ENCODE measurements at places on chromosomes 16 and 17.
A peak's percentile ranks its signal among the peaks of the same experiment; 100 is the strongest.

DNA sequence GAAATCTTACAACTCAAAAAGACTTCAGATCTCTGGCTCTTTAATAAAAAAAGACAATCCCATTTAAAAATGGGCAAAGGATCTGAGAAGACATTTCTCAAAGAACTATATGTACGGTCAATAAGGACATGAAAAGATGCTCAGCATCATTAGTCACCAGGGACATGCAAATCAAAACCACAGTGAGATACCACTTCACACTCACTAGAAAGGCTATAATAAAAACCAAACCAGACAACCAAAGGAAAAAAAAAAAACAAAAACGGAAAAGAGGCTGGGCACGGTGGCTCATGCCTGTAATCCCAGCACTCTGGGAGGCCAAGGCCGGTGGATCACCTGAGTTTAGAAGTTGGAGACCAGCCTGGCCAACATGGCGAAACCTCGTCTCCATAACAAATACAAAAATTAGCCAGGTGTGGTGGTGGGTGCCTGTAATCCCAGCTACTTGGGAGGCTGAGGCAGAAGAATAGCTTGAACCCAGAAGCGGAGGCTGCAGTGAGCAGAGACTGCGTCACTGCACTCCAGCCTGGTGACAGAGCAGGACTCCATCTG lies 1.7 kb upstream of the NPIPB7 start:
- no peak for DNase-seq

GRCh38 chr16:20301840-20302239 lies 25.5 kb downstream of the GP2 start:
- DNase-seq, result no peak

DNA sequence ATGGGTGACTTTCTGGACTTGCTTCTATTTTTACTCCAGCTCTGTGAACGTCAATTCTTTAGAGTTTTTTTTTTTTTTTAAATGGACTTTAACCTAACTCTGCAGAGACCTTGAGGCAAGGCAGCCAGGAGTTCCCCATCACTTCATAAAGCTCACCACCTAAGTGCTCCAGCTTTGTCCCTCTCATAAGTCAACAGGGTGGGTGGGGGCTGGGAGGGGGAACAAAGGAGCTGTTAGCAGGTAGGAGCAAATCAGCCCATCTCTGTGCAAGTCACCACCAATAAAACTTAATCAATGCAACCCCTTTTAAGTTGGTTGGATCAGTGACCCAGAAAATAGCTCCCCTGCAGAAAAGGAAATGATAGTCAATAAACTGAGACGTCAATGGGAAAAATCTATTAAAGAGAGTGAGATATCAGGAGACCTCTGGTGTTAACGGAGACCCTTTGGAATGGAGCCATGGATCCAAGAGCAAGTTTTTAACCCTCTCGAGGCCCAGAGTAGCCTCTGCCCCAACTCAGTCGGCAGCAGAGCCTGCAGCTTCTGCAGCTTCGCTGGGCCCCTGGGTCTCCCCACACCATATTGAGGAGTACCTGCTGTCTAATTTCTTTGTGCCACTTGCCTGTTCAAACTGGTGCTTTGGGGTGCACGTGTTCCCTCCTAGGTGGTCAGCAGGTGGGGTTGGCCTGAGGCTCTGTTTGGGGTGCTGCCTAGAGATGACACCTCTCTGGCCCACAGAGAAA lies 27.6 kb upstream of the ETV4 start:
- DNase-seq, result no peak

- DNase-seq, result no peak
These were observed 978.8 kb downstream of the KCNJ18 start for GRCh38 chr17:22671110-22671509.

DNA sequence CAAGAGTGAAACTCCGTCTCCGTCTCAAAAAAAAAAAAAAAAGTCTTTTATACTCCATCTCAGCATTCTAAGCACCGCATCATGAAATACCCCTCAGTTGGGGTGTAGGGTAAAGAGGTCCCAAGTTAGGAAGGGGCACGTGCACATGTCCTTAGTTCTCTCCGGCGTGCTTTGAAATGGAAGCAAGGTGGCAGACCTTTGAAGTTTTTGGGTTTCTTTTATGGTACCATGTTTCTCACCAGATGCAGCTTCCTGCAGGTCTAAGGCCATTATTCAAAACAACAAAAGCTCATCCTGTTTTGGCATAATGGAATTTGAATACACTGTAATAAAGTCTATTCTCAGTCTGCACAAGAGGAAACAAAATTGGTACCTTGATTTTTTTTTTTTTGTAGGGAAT lies 9.6 kb downstream of the EMC8 start:
- no peak for DNase-seq

DNA sequence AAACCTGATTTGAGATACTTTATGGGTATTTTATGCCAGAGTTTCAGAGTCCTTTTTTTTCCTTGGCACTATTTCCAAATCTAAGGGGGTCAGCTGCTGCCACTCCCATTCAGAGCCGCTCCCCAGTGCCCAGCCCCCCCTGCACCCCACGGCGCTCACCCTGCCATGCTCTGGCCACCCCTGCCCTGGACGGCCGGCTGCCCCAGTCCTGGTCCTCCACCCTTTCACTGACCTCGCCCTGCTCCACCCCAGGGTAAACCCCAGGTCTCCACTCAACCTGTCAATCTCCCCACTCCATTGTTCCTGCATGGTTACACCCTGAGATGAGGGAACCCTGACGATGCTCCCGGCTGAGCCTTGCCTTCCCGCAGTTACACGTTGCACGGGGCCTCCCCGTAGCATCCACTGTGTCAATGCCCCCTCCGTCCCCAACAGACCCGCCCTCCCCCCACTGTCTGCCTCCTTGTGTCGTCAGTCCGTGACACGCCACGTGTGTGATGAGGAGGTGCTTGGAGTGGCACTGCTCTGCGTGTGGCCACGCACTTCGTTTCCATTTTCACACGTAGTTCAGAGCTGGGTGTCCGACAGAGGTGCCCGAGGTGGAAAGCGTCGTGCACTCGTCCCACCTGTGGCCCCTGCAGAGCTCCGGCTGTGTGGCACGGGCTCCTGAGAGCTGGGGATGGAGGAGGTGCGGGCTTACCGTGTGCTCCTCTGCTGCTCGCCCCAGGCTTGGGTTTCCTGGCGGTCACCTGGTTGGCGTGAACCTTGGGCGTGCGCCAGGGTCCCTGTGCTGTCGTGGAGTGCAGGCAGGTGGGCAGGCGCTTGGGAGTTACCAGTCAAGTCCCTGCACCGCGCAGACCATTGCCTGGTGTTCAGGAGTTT lies 116.5 kb downstream of the BANP start:
- no peak for DNase-seq

GRCh38 chr17:80720610-80721577 lies 176.3 kb downstream of the RPTOR start:
- peak; percentile 31 for DNase-seq

DNA sequence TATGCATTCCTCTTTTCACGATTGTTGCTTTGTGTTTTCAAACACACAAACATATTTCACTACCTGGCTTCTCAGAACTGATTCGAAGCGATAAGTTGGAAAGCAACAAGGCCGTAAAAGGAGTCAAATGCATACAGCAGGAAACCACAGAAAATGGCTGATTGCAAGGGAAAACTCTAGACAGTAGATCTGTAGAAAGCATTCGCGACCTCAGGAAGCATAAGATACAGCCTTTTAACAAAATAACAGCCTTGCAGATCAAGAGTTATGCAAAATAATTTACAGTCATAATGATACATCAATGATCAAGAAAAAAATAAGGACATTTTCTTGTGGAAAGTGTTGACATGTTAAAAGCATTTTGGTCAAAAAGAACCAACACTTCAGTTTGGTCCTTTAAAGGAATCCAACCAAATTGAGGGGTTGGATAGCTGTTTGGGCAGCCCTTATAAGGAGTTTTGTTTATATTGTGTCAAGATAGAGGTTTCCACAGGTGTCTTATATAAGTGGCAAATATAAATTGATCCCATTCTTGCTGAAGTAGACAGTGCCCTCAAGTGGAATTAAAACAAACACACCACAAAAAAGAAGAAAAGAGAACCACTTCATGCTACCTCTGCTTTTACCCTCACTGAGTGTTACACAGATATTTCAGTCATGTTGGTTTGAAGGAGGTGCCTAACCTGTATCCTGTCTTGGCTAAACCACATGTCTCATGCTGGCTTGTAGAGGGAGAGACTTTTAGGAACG lies 5.5 kb downstream of the CYLD start:
- DNase-seq, result no peak

GRCh38 chr17:7034955-7035590 lies 742 bp upstream of the SLC16A13 start:
- DNase-seq, result no peak

DNA sequence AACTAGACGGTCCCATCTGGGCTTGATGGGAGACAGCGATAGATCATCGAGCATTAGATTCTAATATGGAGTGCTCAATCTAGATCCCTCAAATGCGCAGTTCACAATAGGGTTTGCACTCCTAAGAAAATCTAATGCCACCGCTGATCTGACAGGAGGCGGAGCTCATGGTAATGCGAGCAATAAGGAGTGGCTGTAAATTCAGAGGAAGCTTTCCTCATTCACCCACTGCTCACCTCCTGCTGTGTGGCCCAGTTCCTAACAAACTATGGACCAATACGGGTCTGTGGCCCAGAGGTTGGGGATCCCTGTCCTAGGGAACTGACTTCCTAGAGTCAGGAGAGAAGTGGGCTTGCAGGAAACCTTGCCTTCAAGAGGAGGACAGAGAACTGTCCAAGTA lies 25.2 kb upstream of the AMZ2 start:
- no peak for DNase-seq

- no peak for DNase-seq
These were observed 4.8 kb downstream of the ABCA10 start for GRCh38 chr17:69223809-69224208.

GRCh38 chr17:70394473-70395232 lies 225.3 kb downstream of the KCNJ2 start:
- DNase-seq, result no peak

DNA sequence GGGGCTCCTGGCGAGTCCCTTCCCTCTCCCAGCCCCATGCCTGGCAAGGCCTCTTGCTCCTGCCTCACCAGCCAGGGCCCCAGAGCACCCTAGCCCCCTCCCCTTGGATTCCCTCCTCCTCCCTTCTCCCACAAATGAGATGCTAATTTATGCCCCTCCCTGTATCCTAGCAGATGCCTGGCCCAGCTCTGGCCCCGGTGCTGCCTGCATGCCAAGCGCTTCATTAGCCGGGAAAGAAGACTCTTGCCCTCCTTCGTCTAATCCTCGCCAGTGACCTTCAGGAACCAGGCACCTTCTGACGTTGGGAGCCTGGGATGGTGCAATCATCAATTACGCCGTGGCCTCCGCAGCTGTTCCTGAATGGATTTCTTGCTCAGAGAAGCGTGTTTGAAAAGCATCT lies 127.8 kb downstream of the SDK2 start:
- no peak for DNase-seq

- DNase-seq, result no peak
These were observed 488.9 kb downstream of the CDH13 start for GRCh38 chr16:83115491-83116232.

GRCh38 chr16:84391151-84392030 lies 23.1 kb downstream of the ATP2C2 start:
- no peak for DNase-seq

GRCh38 chr17:4543557-4544026 lies 11.6 kb downstream of the MYBBP1A start:
- DNase-seq, result no peak

- DNase-seq, result no peak
These were observed 8.4 kb downstream of the ACSF3 start for GRCh38 chr16:89102041-89102471.

DNA sequence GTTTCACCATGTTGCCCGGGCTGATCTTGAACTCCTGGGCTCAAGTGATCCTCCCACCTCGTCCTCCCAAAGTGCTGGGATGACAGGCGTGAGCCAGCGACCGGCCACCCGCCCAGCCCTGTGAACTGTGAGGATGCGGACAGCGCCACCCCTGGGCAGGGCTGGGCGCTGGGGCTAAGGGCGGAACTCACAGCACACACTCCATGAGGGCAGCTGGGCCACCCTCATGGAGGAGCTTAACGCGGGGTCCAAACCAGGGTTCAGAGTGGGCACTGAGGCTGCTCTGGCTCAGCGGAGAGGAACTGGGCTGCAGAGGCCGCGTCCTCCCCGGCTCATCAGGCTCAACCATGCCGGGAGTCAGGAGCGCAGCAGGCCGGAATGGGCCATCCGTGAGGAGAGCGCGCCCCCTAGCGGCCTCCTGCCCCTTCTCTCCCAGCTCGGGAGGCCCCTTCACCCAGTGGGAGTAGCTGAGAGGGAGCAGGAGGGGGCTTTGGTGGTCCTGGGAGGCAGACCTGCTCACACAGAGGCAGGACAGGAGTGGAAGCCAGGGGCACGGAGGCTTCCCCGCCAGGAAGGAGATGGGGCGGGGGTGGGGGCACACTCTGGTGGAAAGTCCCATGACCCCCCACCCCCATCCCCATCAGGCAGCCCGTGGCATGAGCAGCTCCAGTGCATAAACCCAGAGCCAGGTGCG lies 13.8 kb downstream of the CORO7 start:
- peak; percentile 45 for DNase-seq
